ENCODE measurements at places on chromosomes 5 and 9.

DNA sequence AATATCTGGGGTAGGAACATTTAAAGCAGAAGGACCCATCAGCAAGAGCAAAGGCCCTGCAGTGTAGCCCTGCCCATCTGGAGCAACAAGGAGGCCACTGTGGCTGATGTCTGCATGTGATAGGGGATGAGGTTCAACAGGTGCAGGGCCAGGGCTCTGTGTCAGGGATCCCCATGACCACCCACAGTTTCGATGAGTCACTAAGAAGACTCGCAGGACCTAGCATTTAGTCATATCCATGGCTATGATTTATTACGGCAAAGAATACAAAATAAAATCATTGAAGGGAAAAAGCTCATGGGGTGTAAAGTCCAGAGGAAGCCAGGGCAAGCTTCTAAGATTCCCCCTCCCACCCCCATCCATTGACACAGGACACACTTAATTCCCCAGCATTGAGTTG, 188.6 kb downstream of the ADGRV1 start:
- DNase-seq: no peak

- no peak for DNase-seq
Observed at GRCh38 chr5:111233052-111233374, 8.8 kb downstream of the CAMK4 start.

DNA sequence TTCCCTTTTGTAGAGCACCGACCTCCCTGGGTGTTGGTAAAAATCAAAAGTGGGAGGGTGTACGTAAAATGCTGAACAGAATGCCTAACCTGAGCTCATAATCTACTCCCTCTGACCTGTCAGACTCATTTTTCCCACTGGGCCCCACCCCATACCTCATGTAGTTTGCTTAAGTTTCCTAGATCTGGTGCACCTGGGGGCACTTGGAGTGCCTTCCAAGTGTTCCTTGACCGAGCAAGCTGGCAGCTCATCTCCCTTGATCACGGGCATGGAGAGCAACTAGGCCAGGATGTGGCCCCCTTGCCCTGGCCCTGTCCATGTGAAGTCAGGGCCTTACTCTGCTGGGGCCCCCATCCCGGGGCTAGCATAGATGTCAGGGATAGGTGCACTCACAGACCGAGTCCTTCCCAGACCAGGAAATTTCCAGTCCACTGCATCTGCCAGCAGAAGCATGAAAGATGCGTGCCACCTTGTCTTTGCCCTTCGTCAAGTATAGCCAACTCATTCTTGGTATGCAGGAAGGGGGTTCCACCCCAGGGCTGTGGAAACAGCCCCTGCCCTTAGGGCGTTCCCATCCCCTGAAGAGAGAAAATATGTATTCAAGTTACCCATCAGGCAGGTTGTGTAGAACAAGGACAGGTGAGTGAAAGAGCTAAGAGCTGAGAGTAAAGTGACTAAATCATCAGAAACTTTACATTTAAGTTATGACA, 41.9 kb downstream of the SLC22A5 start:
- no peak for DNase-seq

DNA sequence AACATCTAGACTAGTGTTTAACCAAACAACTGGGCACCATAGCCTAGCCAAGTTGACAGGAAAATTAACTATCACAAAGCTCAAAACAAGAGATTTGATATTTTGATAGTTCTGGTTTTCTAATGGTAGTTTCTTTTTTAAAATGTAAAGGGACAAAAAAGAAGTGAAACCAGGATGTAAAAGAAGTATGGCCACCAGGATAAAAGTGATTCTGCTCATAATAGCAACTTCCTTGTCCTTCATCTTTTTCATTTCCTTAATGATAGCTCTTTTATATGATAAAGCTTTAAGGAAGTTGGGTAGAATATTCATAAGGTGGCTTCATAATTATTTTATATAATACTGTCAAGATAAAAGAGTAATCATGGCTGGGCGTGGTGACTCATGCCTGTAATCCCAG, 139.1 kb downstream of the BASP1 start:
- DNase-seq: no peak

DNA sequence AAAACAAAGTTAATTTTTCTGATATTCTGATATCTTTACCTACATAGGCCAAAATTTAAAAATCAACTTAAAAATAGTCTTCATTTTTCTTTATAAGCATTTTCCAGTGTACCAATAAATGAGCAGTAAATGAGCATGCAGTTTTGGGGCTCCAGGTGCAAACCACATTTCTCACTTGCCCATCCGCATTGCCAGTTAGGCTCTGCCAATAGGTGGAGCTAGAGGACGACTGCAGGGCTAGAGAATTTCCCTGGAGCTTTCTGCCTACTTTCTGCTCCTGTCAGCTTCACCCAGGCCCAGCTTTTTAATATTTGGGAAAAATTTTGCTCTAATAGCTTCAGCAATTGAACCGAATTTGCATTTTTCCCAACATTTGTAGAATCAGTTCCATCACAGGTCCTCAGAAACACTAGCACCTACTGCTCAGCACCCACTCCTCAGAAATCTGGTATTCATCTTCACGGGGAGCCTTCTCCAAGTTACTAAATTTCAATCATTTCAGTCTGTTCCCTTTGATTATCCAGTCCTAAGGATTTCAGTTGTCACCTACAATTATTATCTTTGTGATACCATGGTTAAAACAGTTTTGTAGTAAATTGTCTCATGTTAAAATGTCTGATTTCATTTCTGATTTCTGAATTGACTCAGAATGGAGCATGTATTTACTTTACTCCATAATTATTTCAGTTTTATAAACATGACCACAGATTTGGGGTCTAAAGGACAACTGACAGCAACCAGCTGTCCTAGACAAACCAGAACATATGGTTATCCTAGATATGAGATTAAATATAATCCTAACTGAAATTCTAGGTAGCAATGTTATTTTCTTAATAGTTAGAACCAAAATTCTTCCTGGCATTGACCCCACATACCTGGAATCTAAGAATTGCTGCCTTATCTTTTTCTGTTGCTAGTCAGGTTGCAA, 104.6 kb upstream of the FAM174A start:
- DNase-seq: peak; percentile 12

DNA sequence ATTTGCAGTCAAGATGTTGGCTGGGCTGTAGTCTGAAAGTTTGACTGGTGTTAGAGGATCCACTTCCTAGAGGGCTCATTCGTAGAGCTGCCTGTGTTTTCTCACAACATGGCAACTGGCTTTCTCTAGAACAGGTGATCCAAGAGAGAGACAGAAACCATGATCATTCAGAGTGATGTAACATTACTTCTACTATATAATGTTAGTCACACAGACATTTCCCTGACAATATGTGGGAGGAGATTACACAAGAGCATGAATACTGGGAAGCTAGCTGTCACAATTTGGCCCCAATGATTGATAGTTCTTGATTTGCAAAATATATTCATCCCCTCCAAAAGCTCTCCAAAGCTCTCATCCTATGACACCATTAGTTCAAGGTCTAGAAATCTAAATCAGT, 10.9 kb upstream of the TMEM161B start:
- no peak for DNase-seq

- DNase-seq: no peak
Observed at GRCh38 chr9:114592356-114592755, 4.8 kb downstream of the ATP6V1G1 start.

- DNase-seq: no peak
Observed at GRCh38 chr5:141617128-141617527, 1.7 kb downstream of the DIAPH1 start.

GRCh38 chr5:51632793-51633192, 249.5 kb downstream of the ISL1 start:
- DNase-seq: peak; percentile 48

- no peak for DNase-seq
Observed at GRCh38 chr5:10632110-10632761, 68.4 kb downstream of the ANKRD33B start.

Measured in muscle of arm (tissue), 14 donors.